ENCODE measurements at places on chromosomes 1 and 21.
A peak's percentile ranks its signal among the peaks of the same experiment; 100 is the strongest.

- no peak for DNase-seq
Observed at GRCh38 chr1:201206176-201206575, 15.6 kb downstream of the IGFN1 start.

GRCh38 chr1:903305-903704 lies 20.4 kb upstream of the SAMD11 start:
- DNase-seq: no peak

GRCh38 chr1:156081917-156082308 lies 352 bp downstream of the MEX3A start:
- DNase-seq: no peak

GRCh38 chr1:207805841-207806421 lies 54.1 kb downstream of the CD46 start:
- no peak for DNase-seq

DNA sequence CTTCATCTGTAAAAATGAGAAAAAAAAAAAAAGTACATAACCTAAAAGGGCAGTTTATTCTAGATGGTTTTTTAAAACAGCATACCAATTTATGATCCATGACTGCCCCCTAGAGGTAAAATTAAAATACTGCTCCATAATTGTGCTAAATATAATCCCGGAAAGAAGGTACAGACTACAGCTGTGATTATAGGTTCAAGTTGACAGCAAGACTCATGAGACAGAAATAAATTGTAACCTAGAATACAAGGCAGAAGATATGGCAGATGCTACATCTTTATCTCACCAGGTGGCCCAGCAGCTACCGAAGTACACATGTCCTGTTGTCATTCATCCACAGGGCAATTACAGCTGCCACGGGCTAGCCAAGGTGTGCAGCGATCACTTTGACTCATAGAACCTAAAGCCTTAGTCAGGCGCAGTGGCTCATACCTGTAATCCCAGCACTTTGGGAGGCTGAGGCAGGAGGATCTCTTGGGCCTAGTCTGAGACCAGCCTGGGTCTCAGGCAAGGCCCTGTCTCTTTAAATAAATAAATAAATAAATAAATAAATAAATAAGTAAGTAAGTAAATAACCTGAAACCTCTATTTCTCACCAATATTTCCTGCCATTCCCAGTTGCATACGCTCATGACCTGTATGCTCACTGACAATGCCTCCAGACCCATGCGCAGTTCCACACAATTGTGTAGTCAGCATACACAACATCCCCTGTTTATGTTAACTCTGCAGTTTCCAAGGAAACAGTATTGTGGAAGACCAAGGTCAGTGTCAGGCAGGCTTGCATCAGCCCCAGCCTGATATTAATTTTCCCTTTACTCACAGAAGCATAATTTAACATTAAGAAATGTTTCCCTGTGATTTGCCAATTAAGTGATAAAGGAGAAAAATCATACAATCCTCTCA lies 18.3 kb upstream of the PPIE start:
- no peak for DNase-seq

- DNase-seq: no peak
Observed at GRCh38 chr1:231116738-231117137, 45.1 kb upstream of the TRIM67 start.

DNA sequence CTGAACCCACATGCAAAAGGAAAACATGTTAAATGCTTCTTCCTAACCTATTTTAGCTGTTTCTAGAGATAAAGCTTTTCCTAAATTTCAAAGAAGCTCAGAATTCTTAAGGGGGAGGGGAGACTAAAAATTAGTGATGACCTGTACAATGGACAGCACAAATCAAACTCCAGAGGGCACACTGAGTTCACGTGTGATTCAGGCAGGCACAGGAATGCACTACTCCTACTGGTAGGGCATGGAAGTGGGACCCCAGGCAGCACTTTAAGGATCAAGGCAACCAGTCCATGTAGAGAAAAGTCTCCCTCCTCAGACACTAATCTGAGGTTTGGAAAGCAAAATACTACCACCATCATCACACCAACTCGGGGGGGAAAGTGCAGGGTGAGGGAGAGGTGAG lies 31.3 kb upstream of the CLCA4 start:
- DNase-seq: no peak

DNA sequence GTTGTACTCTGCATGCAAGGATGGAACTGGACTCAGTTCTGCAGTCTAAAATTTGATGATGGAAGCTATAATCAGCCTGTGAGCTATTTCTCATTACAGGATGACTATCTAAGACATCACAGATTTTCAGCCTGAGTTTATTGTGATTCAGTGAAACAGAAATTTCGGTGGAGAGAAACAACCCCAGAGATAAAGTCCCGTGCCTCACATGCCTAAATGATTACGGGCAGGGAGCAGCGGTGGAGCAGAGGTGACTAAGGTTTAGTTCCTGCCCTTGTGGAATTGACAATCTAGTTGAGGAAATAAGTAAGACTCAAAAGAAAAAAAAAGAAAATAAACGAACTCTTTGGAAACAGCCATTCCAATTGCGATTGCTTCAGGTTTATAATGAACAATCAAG lies 96.9 kb downstream of the GRIK3 start:
- DNase-seq: no peak

- no peak for DNase-seq
Observed at GRCh38 chr1:221227872-221228337, 348.7 kb downstream of the HLX start.

DNA sequence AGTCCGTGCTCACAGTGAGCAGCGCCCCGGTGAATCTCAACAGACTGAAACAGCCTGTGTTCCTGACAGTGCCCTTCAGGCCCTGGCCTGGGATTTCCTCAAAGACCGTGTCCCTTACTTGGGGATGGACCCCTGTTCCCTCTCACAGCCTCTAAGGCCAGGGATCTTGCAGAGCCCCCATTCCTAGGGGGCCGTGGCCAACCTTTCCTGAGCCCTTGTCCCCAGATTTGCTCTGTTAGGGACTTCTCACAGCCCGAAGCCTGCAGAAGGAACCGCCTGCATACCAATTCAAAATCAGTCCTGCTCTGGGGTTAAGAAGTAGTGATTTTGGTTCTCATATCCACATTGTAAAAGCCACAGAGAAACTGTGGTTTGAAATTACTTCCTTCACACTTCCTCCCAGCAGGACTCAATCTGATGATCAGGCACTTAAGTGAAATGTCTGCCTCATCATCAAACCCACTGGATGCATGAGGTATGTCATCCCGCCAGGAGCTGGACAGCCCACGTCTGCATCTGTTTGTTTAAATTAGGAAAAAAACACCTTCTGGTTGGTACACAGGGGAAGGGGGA lies 14.9 kb downstream of the ABCA4 start:
- DNase-seq: no peak

GRCh38 chr21:44931137-44931500 lies 8.7 kb upstream of the SLX9 start:
- DNase-seq: no peak

GRCh38 chr1:106785176-106785575 lies 271.3 kb upstream of the PRMT6 start:
- no peak for DNase-seq

- DNase-seq: no peak
Observed at GRCh38 chr1:243420016-243420945, 164.4 kb downstream of the SDCCAG8 start.

- DNase-seq: peak; percentile 38
Observed at GRCh38 chr1:200558866-200559459, 61.6 kb downstream of the KIF14 start.

DNA sequence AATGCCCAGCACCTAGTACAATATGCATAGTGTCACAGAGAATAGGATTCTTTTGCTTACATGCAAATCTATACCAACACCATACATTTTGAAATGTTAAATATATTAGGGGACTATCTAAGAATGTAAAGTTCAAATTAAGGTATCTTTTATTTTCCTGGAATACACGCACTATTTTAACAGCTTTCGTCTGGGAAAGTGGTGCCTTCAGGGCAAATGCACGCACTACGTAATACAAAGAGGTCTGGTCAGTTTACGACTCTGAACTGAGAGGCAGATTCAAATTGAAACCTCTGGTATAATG lies 931 bp downstream of the FUBP1 start:
- no peak for DNase-seq

DNA sequence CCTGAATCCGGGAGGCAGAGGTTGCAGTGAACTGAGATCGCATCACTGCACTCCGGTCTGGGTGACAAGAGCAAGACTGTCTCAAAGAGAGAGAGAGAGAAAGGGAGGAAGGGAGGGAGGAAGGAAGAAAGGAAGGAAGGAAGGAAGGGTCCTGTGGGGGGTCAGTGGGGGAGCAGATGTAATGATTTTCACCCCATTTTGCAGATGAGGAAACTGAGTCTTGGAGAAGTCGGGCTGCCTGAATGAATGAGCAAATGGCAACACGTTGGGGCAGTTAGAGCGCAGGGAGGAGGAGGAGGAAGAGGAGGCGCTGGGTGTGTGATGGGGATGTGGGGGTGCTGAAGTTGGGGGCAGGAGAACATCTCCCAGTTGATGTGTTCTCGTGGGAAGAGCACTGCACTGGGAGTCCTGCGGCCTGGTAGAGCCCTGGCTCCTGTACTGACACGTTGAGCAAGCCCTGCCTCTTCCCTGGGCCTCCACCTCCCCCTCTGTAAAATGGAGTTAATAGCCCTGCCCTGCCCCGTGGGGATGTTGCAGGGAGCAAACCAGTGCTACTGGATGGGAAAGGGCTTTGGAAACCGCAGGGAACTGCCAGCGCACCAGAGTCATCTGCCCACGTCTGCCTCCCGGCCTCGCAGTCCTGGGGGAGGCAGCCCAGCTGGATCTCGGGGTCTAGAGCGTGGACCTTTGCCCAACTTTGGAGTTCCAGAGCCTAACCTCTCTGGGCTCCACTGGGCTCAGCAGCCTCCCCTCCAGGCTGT lies 103.2 kb upstream of the CASZ1 start:
- no peak for DNase-seq
